ENCODE measurements at places on chromosomes 4 and X. TPM values are rescaled to one million over a fixed set of nuclear protein-coding genes. Genes with fewer than 3 reads are reported as not detected.

DNA sequence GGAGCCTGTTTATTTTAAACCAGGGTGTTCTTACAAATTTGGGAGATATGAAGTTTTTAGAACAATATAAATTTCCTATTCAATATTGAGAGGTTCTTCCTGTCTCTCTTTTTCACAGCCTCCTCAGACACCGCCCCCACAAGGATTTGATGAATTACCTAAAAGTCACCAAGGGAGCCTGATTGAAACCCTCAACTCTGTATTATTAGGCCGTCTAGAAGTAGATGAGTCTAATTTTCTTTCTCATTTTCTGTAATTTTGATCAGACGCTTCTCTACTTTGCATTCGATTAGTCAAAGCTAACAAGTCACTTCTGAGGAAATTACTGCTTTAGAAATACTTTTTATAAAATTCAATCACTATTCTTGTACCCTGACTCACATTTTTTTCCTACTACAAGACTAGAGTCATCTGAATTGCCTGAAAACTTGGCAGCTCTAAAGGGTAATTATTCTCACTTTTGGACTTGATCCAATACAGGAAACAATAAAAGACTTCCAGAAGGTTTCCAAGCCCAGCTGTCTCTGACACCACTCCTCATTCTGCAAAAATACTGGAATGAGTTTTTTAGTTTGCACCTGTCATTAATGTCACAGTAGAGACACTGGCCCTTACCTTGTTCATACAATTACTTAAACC is 111.2 kb downstream of the ELOVL6 start:
- peaks cover 23% of the 10 kb centered on the region for H3K4me1 ChIP-seq
- H3K36me3 ChIP-seq: no peaks in the 10 kb centered on the region
- no peak overlapping the region for H3K27ac ChIP-seq
- H3K4me3 ChIP-seq: no peak overlapping the region

The PSAPL1 gene
- 0.02 TPM for total RNA-seq

The BEX4 gene
- not detected for total RNA-seq

The CENPU gene
- total RNA-seq: 39.5 TPM

The MTNR1A gene
- not detected for total RNA-seq

GRCh38 chr4:10811991-10812390 is 127.4 kb upstream of the CLNK start:
- H3K36me3 ChIP-seq: no peaks in the 10 kb centered on the region
- H3K27me3 ChIP-seq: no peaks in the 10 kb centered on the region
- no peak for DNase-seq
- H3K27ac ChIP-seq: no peak overlapping the region

All from HepG2 (cell line).